ENCODE measurements at places on chromosomes 7 and 10.

- no peak for DNase-seq
These were observed 158.8 kb upstream of the TAC1 start for GRCh38 chr7:97573065-97573464.

GRCh38 chr7:42167206-42167605 is 69.8 kb downstream of the GLI3 start:
- peak; percentile 27 for DNase-seq

DNA sequence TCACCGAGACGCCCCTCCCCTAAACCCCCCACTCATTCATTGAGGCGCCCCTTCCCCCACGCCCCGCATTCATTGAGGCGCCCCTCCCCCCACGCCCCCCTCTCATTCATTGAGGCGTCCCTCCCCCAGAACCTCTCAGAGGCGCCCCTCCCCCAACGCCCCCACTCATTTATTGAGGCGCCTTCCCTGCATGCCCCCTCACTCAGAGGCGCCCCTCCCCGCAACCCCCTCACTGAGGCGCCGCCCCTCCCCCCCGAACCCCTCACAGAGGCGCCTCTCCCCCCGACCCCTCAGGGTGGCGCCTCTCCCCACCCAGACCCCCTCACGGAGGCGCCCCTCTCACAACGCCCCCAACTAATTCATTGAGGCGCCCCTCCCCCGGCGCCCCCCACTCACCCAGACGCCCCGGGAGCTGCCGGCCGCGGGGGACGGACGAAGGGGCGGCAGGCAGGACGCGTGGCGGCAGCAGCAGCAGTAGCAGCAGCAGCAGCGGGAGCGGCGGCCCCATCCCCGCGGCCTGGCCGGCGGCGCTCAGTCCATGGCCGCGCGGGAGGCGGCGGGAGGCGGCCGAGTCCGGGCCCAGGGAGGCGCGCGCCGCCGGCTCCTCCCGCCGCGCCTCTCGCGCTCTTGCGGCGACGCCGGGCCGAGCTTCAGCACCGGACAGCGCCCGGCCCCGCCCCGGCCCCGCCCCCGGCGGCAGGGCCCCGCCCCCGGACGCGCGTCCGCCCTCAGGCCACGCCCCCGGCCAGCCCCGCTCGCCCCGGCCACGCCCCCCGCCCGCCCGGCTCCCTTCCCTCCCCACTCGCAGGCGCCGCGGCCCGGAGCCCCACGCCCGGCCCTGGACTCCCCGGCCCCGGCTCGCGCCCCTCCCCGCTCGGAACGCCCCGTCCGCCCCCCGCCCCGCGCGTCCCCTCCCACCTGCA is at the start of gene PTPRN2:
Gene PTPRN2, minus strand, starts transcription at position 662 of the 923 bp plus-strand sequence.
- peak; percentile 44 for DNase-seq

GRCh38 chr10:96370584-96371157 is 11.9 kb upstream of the OPALIN start:
- DNase-seq = peak; percentile 38

DNA sequence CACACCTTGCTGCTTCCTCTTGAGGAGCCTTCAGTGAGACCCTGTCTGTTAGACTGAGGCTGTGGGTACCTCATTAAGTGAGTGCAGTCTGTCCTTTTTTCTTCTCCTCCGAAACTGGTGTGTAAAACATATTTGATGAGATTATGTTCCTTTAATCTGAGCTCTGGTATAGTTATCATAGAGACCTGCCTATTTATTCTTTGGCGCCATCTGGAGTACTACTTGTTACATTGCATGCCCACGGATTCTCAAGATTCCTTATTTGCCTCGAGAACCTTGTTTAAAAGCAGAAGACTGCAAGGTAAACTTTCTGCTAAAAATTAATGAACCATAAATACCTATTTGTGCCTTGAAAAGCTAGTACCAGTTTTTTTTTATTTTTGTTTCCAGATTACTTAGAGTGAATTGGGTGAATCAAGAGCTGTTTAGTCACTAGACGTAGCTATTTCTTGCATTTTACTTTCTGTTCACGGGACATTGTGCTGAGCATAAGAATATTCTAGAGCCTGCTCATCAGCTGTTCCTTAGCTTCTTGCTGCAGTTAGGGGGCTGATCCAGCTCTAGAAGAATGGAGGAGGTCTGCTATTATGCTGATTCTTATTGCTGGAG is 16.9 kb upstream of the STMP1 start:
- peak; percentile 38 for DNase-seq

GRCh38 chr7:70545214-70545613 is 586.7 kb upstream of the GALNT17 start:
- DNase-seq = no peak

DNA sequence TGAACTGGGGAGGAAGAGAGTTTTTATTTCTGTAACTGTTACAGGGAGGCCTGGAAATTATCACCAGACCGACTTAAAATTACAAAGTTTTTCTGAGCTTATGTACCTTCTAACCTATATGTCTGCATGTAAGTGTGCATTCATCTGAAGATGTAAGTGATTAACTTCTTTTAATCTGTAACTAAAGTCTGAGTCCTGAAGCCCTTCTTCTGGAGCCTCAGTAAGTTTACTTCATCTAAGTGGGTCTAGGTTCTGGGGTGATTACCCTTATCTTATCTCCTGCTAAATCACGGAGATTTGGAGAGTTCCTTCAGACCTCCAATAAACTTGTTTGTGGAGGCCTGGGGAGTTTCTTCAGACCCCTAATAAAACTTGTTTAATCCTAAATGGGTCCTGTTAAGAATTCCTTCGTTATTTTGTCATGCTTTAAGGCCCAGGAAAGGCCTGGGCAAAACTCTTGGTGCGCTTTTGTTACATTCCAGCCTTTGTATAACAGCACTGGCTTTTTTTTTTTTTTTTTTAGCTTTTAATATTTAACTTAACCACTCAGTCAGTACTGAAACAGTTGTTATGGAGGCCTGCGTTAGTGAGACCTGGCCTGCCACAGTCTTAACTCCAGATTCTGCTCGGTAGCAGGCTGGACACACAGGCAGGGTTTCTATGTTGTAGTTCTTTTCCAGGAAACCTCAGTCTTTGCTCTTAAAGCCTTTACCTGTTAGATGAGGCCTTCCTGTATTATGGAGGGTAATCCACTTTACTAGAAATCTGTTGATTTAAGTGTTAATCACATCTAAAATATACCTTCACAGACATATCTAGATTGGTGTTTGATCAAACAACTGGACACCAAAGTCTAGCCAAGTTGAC is 33.0 kb downstream of the TPST1 start:
- DNase-seq = no peak

DNA sequence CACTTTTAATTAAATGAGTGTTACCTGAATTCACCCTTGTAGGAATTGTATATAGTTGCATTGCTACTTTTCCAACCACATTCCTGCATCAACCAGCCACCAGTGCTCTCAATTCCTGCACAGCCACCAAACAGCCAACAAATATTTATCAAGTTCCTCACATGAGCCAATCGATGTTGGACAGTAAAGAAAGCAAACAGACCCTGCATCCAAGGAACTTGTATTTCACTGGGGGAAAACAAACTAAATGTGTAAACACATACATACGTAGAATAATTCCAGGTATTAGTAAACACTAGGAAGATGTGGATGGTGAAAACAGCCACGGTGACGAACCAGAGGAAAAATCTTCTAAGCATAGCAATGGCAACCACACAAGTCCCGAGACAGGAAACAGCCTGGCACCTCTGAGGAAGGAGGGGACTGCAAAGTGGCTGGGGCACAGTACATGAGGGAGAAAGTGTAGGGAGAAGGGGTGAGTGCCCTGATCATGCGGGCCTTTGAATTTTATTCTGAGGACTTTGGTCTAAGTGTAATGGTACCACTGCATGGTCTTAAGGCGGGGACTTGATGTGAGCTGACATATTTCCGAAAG is 111.2 kb downstream of the XRCC2 start:
- no peak for DNase-seq

GRCh38 chr7:90709501-90710465 is 113.7 kb downstream of the CDK14 start:
- DNase-seq = peak; percentile 64

GRCh38 chr10:61978965-61979364 is 77.5 kb downstream of the ARID5B start:
- no peak for DNase-seq

- DNase-seq = peak; percentile 21
These were observed 263.5 kb downstream of the ZEB1 start for GRCh38 chr10:31582365-31583052.

GRCh38 chr7:132846086-132846485 is 235.8 kb downstream of the CHCHD3 start:
- no peak for DNase-seq

- peak; percentile 42 for DNase-seq
These were observed 118.9 kb downstream of the APBB1IP start for GRCh38 chr10:26556748-26557640.

- DNase-seq = peak; percentile 29
These were observed 5.7 kb upstream of the HSPA12A start for GRCh38 chr10:116748041-116748440.

DNA sequence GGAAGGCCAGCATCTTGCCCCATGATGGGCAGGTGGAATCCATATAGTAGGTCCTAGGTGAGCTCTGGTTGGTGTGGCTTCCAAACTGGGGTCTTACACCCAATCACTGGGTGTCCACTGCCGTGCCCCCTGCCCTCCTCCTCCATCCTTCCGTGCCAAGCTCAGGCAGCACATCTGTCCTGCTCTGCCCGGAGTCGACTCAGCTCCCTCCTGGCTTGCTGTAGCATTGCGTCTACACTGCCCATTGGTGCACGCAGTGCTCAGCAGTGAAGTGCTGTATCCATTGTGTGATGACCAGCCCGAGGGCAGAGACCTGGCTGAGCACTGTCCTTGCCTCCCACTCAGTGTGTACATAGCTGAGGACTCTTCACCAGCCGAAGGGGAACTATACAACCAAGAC is 148.4 kb downstream of the ADAM12 start:
- DNase-seq = no peak

DNA sequence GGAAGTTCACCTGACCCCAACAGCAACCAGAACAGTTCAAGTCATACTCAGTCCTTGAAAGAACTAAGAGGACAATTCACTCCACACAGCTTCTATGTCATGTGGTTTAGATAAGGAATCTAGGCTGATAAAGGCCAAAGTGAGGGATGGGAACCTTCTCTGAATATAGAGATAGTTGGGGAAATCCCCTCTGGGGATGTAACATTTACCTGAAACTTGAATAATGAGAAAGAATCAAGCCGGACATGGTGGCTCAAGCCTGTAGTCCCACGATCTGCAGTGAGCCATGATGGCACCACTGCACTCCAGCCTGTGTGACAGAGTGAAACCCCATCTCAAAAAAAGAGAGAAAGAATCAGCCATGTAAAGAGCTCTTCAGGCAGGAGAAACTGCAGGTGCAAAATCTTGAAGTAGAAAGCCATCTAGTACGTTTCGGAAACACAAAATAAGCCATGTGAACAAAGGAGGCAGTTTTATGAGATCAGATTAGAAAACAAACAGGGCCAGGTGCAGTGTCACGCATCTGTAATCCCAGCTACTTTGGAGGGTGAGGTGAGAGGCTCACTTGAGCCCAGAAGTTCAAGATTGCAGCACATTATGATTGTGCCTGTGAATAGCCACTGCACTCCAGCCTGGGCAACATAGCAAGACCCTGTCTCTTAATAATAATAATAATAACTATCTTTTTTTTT is 4.5 kb upstream of the DNMBP start:
- no peak for DNase-seq

DNA sequence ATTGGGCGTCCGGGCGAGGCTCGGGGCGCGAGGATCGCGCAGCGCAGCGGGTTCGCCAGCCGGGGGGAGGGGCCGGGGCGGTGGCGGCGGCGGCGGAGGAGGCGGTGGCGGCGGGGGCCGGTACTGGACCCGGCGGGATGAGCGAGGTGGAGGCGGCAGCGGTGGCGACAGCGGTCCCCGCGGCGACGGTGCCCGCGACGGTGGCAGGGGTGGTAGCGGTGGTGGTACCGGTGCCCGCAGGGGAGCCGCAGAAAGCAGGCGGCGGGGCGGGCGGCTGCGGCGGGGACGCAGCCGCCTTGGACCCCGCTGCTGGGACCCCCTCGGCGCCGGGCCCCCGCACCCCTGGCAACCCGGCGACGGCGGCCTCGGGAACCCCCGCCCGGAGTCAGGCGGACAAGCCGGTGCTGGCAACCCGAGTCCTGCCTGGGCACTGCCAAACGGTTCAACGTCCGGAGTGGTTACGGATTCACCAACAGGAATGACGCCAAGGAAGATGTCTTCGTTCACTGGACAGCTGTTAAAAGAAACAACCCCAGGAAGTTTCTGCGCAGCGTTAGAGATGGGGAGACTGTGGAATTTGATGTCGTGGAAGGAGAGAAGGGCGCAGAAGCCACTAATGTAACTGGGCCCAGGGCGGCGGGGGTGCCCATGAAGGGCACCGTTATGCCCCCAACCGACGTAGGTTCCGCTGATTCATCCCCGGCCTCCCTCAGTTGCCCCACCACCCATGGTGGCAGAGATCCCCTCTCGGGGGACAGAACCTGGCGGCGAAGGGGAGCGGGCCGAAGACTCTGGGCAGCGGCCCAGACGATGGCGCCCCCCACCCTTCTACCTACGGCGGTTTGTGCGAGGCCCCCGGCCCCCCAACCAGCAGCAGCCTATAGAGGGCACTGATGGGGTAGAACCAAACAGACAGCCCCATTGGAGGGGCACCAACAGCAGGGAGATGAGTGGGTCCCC is 100.3 kb upstream of the CPXM2 start:
- DNase-seq = no peak

GRCh38 chr10:106819490-106819889 is 345.0 kb downstream of the SORCS1 start:
- DNase-seq = no peak

GRCh38 chr7:114657279-114657678 is 242.7 kb downstream of the FOXP2 start:
- no peak for DNase-seq

GRCh38 chr7:110568932-110569331 is 522.0 kb upstream of the LRRN3 start:
- no peak for DNase-seq

DNA sequence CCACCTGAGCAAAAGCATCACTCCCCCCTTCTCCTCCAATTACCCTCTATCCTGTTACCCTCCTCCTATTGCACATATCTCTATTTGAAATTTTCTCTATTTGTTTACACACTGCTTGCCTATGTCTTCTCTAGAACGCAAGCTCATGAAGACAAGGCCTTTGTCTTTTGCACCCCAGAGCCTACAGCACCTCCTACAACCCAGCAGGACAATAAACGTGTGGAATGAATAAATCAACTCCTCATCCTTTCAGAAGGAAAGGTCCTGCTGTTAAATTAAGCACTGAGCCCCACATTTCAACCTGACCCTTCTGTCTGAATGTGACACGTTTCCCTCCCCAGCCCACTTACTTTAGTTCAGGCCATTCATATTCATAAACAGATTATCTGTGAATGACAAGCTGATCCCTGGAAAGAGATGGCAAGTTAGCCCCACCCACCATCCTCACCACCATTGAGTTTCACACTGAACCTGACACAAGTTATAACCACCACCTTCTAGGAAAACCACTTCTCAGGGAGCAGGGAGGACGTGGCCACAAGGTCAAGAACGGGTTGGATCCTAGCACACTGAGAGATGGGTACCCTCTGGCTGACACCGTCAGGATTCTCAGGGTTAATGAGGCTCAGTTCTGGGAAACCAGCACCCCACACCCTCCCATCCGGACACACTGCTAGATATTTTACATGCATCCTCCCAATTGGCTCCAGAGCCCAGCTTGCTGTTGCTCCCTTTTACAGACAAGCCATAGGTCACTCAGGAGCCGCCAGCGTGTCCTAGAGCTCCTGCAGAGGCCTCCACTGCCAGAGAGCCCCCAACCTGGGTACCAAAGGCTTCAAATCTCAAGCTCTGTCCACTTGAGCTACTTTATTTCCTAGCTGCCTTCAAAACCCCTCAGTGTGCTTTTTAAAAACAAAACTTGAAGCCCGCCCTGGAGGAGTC is 934 bp downstream of the PRTFDC1 start:
- DNase-seq = peak; percentile 22
